ENCODE measurements at places on chromosomes 5 and 9.

DNA sequence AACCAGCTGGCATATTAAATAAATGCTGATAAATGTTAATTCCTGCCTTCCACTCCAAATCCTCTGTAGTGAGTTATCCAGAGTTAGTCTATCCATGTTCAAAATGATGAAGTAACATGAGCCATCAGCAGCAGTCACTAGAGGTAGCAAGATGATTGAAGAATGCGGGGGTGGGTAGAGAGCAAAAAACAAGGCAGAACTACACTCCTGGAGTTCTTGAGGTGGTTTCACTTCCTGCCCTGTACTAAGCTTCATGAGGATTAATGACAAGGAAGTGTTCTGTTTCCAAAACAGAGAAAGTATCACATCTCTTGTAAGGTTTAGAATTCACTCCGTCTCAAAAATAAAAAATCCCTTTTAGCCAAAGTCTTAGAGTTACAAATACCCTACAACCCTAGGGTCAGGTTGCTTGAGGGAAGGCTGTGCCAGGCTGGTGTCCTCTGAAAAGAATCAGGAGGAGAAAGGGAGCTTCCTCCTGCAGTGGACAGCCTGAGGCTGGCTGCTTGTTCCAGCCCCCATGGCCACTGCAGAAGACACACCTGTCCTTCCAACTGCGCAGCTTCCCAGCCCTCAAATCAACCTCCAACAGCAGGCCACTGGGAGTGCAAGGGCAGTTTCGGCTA, 180.2 kb downstream of the DENND1A start:
- DNase-seq: no peak

GRCh38 chr5:175027390-175027789, 303.0 kb downstream of the MSX2 start:
- DNase-seq: no peak

DNA sequence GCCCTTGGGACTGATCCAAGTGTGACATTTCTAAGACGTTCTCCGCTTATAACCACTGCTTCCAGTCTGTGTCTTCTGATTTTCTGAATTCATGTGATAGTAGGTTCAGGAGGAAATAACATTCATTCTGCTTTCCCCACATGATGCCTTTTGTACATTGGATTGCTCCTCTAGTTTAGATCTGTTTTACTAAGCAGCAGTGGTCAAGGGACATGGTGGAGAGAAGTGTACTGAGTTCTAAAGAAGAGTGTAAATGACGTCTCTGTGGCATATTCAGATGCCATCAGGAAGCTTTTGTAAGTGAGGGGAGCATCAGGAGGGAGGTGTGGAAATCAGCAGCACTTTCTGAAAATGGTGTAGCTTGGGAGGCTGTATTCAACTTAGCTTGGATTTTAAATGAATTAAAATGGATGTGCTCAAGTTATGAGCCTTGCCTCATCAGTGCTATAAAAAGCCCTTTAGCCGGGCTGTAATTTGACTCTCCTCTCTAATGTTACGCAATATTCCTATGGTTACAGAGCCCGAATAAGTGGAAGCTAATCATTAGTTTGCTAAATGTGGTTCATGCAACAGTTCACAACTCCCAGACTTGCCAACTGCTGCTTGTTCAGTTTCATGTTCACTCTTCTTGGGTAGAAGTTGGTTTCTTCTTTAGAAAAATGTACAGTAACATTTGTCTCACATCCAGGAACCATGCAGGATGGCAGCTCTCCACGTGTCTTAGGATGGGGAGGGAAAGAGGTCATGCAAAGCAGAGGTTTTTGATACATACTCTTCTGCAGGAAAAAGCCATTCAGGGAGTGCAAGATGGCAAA, 281.3 kb downstream of the ARHGAP26 start:
- DNase-seq: peak; percentile 10

GRCh38 chr5:61496860-61497259, 164.8 kb downstream of the ZSWIM6 start:
- no peak for DNase-seq

DNA sequence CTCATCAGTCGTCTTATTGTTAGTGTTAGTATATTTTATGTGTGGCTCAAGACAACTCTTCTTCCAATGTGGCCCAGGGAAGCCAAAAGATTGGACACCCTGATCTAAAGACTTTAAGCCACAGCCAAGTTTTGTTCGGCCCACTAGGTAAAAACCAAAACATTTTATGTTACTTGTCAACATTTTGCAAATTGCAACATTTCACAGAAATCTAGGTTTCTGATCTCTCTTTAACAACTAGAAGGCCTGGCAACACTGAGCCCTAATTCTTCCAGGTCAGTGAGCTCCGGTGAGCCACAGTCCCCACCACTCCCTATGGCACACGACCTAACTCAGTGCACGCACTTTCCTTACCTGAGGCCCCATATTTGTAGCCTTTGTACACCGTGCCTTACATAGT, 24.0 kb downstream of the MYO10 start:
- no peak for DNase-seq

- DNase-seq: no peak
Observed at GRCh38 chr9:19568946-19569345, 160.1 kb downstream of the ACER2 start.

- DNase-seq: no peak
Observed at GRCh38 chr9:34123682-34124081, 2.8 kb downstream of the DCAF12 start.

- no peak for DNase-seq
Observed at GRCh38 chr5:164614707-164615106, 1109.3 kb downstream of the MAT2B start.

DNA sequence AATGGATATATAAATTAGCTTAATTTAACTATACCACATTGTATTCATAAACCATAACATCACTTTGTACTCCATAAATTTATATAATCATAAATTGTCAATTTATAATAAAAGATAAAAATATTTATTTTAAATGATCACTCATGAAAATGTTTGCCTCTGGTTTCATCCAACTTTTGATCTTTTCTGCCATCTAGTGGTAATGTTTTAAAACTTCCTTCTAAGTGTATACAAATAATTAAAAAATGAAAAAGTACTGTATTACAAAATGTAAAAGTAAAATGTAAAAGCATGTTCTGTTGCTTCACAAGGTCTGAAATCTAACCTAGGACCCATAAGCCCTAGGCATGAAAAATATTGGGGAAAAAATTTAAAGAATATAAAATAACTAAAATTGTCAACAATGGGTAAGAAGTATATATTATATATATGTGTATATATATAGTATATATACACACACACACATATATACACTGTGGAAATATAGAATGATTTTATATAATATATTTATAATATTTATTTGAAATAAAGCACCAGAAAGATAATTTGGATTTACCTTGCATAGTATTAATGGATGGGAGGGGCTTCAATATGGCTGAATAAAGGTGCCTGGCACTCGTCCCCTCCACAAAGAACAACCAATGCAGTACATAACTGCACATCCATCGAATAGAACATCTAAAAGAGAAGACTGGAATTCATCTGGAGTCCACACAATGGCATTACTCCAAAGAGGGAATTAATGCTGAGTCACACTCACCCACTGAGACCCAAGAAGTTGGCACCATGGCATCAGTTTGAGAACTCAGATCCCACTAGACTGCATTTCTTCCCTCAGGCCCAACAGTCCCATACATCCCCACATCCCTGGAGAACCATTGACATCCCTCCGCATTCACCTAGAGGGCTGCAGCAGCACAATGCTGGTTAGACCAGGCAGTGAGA, 32.5 kb downstream of the ANXA1 start:
- no peak for DNase-seq

DNA sequence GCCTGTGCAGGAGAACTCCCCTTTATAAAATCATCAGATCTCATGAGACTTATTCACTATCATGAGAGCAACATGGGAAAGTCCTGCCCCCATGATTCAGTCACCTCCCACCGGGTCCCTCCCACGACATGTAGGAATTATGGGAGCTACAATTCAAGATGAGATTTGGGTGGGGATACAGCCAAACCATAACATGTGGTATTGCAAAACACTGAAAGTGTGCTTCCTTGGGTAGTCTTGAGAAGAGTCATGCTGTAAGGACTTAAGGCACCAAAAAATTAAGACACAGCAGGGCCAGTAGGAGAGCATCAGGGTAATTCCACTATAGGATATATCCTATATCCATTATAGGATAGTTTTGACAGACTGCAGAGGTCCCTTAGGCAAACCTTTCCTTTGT, 29.4 kb upstream of the GDNF start:
- DNase-seq: no peak

DNA sequence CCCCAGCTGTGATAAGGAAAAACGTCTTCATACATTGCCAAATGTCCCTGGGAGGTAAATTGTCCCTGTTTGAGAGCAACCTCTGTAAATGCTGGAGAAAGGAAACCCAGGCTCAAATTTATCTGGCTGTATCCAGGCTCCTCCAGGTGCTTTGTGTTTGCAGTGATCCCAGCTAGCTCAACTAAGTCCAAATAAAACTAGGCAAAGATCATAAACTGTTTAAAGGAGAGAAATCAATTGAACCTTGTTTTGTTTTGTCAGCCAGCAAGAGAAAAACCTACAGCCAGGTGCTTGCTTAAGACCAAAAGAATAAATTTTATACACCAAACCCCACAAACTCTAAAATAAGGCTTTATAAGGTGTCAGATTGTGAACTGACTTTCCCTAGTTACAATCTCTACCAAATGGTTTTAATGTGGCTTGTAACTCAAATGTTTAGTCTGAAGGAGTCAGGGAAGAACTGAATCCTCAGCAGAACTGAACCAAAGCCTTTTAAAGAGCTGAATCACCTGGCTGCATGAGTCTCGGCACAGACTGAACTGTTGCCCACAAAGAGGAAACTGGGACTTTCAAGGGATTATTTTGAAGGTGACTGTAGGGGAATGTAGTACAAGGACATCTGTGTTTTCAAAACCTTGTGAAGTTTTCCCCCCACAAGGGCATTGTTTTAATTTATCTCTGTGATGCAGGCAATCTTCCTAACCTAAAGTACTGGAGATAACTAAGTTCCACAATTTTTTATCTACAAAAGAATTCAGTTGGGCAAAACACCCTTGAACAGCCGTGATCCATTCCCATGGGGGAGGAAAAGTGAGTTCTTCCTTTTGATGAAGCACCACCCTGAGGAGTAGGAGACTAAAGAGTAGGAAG, 201.7 kb upstream of the TARS1 start:
- DNase-seq: no peak

- no peak for DNase-seq
Observed at GRCh38 chr9:136372561-136373299, 739 bp downstream of the CARD9 start.

- DNase-seq: no peak
Observed at GRCh38 chr9:115598751-115599150, 480.8 kb upstream of the TNC start.

- no peak for DNase-seq
Observed at GRCh38 chr9:109728686-109729300, 51.2 kb upstream of the PALM2AKAP2 start.

DNA sequence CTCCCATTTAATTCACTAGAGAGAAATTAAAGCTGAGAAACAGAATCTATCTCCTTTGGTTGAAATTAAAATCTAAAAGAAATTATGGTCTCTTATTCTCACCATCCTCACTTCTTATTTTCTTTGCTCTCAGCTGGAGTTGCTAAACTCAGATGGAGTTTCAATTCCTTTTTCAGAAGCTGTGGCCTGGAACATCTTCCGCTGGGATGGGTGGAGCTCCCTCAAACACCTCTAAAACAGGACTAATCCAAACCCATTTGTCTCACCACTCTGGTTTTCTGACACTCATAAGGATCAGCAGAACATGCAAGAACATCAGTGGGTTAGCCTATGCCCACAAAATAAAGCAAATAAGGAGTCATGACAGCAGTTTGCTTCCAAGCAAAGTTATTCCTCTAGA, 39.6 kb upstream of the CEP78 start:
- no peak for DNase-seq

- no peak for DNase-seq
Observed at GRCh38 chr9:121281614-121282276, 13.8 kb downstream of the GSN start.

- no peak for DNase-seq
Observed at GRCh38 chr9:105284463-105284862, 40.0 kb downstream of the SLC44A1 start.

GRCh38 chr5:57666582-57666981, 184.0 kb upstream of the ACTBL2 start:
- DNase-seq: no peak

- no peak for DNase-seq
Observed at GRCh38 chr5:156920042-156920860, 42.8 kb downstream of the TIMD4 start.

DNA sequence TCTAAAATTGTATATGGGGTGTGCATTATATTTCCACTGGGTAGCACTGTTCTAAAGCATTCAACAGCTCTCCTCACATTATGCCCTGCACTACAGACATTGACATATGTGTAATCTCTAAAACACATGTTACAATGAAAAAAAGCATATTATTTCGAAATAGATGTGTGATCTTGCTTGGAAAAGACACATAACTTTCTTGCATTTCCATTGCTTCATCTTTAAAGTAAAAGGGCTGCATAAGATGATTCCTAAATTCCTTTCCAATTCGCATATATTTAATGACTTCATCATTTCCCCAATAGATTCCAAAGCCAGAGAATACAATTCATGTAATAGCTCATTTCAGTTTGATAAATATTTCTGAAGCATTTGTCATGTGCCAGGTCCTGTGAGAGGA, 566.9 kb downstream of the PDE4D start:
- DNase-seq: no peak

GRCh38 chr9:107742531-107743309, 253.2 kb upstream of the KLF4 start:
- DNase-seq: no peak

GRCh38 chr5:172170251-172170701, 17.7 kb downstream of the STK10 start:
- no peak for DNase-seq

DNA sequence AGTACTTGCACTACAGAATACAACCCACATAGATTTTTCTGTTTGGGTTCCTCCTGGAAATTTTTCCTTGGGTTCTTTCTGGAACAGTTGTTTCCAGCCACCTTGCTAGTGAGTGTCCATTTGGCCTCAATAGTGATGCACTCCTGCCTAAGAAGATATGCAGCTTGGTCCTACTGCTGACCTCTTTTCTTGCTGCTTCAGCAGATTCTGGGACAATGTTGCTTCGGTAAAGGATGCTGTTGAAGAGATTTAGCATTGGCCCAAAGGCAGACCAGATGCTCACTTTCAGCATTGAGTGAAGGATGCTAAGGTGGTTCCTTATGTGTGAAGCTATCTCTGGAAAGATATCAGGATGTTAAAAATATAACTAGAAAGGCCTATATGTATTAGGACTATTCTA, 86.2 kb upstream of the SMC5 start:
- DNase-seq: no peak

GRCh38 chr9:128895556-128895955, 13.6 kb downstream of the LRRC8A start:
- DNase-seq: no peak

Measured in NCI-H1930 (cell line).